ENCODE measurements at places on chromosomes 6 and 20.

DNA sequence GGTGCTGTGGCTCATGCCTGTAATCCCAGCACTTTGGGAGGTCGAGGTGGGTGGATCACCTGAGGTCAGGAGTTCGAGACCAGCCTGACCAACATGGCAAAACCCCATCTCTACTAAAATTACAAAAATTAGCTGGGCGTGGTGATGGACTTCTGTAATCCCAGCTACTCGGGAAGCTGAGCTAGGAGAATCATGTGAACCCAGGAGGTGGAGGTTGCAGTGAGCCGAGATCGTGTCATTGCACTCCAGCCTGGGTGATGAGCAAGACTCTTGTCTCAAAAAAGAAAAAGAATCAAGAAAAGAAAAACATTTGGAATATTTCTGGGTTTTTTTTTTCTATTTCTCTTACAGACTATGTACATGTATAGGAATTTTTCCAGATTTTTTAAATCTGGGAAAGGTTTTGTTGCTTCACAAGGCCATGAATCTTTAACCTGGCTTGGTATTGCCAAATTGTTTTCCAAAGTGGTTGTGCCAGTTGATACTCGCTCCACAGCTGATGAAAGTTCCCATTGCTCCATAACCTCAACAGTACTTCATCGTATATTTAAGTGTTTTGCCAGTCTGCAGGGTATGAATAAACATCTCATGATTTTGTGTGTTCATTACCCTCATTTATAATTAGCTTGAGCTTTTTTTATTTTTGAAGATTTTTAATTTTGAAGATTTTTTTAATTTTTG, 33.5 kb downstream of the RNF217 start:
- DNase-seq, result no peak

DNA sequence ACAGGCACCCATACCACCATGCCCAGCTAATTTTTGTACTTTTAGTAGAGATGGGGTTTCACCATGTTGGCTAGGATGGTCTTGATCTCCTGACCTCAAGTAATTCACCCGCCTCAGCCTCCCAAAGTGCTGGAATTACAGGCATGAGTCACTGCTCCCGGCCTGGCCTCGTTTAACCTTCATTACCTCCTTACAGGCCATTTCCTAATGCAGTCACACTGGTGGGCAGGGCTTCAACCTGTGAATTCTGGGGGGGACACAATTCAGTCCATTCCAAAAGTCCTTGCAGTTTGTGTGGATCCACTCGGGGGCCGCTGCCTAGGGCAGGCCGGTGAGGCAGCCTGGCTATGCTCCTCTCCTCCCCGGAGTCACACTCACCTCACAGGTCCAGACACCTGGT, 112.4 kb upstream of the SNX9 start:
- no peak for DNase-seq

DNA sequence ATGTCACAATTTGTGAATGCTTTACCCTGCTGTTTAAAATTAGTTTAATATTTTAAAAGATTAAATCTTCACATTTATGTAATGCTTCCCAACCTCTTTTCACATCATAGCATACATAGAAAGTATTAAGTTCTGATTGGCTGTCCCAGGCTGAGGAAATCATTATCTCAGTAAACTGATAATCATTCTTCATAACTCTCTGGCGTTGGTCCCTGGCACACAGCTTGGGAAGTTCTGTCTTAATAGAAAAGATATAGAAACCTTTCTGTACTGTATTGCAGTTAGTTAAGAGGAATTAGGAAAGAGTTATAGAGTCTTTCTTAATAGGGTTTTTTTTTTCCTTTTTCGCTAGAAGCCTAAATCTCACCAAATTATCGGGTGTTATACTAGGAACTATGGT, 85.4 kb downstream of the CBFA2T2 start:
- no peak for DNase-seq

DNA sequence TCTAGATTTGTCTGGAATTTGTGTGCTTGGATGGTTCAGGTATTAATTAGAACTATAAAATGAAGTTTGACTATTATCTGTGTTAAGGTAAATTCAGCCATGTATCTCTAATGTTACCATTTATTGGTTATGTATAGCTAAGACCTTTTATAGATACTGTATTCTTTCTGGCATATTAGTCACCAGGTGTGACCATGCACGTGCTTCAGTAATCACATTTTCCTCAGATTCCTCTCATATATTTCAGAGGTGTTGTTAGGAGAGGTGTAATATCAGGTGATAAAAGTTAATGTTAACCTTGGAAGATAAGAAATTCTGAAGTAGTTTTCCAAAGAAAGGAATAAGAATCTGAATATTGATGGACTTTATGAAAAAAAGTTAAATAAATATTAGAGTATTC, 194.5 kb upstream of the KHDRBS2 start:
- no peak for DNase-seq

DNA sequence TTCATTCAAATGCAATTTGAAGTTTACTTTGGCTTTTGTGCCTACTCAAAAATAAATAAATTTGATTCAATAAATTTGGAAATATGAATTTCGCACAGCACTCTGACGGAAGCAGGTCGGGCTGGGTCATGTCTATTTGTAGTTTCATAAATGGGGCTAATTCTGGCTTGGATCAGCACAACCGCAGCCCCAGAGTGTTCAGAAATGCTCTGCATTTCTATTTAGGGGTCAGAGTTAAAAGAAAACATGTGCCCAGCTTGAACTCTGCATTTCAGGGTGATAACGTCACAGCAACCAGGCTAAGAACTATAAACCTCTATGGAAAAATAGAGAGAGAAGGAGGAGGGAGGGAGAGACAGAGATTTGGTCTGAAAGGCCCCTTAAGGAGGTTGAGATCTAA, 480.9 kb upstream of the NOX3 start:
- DNase-seq, result no peak

DNA sequence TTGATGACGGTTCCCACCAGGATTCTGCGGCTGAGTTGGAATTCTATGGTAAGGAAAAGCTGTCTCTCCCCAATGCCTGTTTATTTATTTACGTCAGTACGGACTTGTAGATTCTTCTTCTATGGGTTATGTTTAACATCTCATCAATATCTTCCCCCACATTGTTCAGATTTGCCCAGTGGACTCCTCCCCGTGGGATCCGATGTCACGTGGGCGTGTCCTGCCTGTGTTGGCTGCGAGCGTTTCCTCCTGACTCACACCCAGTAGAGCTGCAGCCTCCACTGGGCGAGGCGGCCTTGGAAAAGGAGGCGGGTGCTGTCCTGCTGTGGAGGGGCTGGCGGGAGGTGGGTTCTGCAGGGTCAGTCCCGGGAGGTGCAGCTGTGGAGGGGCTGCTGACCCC, 46.8 kb upstream of the SLCO4A1 start:
- DNase-seq, result no peak

DNA sequence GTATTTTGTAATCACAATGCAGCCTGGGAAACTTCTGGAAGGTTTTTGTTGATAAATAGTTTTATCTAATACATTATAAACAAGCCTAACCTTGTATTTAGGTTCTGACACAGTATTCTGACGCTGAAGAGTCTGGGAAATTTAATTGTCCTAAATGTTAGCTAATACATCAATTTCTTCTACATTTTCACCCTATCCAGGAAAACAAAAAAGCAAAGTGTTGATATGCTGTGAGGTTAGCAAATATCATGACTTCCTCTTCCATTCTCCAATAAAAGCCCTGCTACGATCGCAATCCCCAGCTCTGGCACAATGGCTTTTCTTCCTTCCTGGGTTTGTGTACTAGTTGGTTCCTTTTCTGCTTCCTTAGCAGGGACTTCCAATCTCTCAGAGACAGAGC, at the start of gene C6orf58:
Gene C6orf58, plus strand, starts transcription at position 301 of the 400 bp plus-strand sequence. Its CDS starts 12 bp downstream, at position 313.
- DNase-seq, result no peak

DNA sequence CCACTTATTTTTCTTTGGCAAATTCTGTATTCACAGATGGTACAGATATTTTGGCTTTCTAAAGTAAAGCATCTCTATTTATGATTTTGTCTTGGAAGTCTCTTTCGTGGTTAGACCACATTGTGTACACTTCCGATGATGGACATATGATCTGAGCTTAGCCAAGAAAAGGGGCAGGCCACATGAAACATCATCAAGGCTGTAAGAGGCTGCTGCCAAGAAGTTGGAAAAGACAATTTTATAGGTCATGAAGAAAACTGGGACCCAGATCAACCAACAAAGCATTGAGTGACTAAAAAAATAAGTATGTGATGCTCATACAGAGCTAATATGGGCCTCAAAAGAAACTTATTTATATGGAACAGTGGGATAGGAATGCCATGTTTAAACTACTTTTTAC, 266.4 kb downstream of the HAO1 start:
- DNase-seq, result no peak

DNA sequence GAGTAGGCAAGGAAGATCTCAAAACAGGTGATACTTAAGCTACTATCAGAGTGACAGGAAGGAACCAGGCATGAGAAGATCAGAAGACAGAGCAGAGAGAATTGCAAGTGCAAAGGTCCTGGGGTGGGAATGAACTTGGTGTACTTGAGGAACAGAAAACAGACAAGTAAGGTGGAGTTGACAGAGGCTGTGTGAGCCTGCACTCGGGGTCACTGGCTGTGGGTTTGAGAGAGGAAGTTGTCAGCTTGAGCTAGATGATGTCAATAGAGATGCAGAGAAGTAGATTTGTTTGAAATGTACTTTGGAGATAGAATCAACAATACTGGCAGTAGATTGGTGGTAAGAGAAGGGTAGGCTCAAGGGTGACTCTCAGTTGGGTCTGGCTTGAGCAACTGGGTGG, 209.5 kb downstream of the CLIC5 start:
- DNase-seq, result no peak

- DNase-seq, result no peak
Observed at GRCh38 chr6:85278466-85279035, 171.3 kb upstream of the NT5E start.

GRCh38 chr6:26183581-26184366, 96.5 kb downstream of the HFE start:
- DNase-seq, result no peak

DNA sequence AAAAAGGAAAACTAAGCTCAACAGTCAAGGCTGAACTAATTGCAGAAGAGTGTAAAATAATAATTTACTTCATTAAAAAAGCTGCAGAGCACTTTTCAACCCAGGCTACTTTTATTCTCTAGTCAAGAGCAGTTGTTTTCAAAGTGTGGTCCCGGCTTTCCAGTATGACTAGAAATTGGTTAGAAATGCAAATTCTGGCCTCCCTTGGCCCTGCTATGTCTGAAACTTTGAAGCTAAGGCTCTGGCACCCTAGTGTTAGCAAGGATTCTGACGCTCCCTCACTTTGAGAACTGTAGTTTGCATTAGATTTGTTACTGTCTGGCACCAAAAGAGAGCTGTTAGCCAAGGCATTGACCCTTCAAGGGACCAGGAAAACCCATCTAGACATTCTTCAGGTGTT, 9.5 kb upstream of the NXT1 start:
- DNase-seq, result no peak

DNA sequence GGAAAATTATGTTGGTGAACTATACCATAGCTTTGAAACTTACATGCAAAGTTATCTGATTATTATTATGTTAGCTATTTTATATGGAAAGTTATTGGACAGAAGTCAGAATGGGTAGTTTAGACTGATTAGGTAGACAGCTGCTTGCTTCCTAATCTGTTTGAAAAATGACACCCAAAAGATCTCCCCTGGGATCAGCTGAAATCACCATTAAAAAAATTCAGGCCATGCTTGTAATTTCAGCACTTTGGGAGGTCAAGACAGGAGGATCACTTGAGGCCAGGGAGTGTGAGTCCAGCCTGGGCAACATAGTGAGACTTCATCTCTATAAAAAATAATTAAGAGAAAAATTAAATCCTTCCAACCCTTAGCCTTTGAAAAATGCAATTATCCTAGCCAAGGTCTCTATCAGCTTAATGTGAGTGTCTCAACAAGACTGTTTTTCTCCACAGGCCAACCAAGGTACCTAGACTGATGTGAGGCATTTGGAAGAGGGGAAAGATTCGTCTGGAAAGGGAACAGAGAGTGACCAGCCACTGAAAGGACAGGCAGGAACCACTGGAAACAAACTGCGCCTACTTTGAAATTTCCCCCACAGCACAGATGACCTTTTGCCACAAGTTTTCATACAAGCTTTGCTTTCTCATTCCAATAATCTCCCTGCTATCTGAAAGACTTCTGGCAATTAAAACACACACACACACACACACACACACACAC, 232.3 kb downstream of the GMPR start:
- DNase-seq, result no peak

DNA sequence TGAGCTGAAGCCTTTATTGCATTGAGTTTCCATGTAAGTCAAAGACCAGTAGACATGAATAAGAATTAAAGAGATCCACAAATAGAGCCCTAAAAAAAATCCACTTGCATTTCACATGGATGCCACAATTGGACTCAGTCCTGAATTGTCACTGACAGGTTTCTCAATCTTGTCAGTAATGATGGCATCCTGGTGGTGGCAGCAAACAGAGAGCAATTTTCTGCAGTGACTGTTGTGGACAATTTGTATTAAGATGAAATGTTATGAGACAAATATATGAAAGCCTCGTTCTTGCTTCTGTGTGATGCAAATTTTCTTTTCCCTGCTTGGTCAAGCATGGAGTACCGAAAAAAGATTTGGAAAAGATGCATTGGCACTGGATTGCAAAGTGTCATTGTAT, 278.9 kb downstream of the SAMD5 start:
- no peak for DNase-seq

DNA sequence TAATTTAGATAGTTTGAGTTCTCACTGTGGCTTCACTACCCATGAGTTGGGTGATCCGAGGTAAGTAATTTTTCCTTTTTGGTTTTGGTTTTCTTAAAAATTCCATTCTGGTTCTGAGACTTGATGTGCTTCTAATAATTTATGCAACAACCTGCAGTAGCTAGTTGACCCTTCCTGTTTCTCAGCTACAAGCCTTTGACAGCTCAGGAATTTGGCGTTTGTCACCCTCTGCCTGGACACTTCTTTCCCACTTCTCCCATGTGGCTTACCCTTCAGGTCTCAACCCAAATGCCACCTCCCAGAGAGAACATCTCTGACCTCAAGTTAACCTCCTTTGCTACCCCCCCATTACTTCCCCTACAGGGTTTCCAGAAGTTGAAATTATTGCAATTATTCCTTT, 49.7 kb upstream of the TSHZ2 start:
- no peak for DNase-seq

DNA sequence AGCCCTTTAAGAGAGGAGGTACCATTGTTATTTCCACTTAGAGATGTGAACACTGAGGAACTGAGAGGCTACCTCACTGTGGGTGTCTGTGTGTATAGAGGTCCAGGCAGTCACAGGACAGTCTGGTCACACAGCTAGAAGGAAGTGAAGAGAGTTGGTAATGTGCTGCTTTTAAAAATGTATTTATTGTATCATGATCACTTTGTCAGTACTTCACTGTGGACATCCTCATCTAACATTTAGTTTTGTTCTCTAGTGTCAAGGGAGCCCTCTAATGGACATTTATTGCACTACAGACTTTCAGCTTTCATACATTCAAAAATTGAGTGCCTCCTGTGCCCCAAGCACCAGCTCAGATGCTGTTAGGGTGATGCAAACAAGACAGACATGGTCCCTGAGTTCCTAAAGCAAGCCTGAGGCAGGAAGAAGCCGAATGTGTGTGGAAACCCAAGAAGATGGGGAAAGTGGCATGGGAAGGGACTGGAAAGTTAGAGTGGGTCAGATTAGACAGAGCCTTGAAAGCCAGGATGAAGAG, 123.0 kb downstream of the SLC16A10 start:
- DNase-seq, result no peak
